Breast epithelium (tissue), 4 donors: ENCODE measurements at places on chromosomes 1 and 21. TPM values are rescaled to one million over a fixed set of nuclear protein-coding genes. Genes with fewer than 3 reads are reported as not detected.
A peak's percentile ranks its signal among the peaks of the same experiment; 100 is the strongest.

The PTGFRN gene
- total RNA-seq: 30.8 TPM

- DNase-seq: no peak
Observed at GRCh38 chr1:201482755-201483154, 13.8 kb upstream of the PHLDA3 start.

- DNase-seq: no peak
Observed at GRCh38 chr1:228175316-228176023, 9.9 kb downstream of the IBA57 start.

The VANGL2 gene
- total RNA-seq: 0.48 TPM

- no peak for DNase-seq
Observed at GRCh38 chr1:99252630-99253029, 11.7 kb upstream of the PLPPR4 start.

GRCh38 chr1:30822006-30822405 lies 64.4 kb upstream of the LAPTM5 start:
- DNase-seq: no peak

DNA sequence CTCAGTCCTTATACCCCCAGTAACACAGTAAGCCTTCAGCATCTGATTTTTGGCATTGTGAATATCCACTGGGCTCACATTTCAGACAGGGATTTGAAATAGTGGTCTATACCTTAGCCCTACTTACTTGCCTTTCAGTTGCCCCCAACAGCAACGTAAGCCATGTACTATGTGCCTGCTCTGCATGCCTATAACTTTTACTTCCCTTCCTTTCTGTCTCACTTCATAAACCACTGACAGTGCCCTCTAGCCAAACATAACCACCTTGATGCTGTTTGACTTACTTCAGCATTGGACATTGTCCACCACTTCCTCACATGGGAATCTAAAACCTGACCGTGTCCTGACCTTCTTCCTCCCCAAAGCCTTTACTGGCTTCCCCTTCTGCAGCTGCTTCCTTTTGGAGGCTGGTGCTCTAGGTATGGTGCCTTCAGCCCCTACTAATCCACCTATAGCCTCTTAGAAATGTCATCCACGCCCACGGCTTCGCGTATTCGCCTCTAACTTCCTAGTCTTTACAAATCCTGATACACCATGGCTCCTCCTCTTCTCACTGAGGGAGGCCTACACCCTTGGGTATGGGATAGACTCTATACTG lies 3.6 kb upstream of the ZNF672 start:
- DNase-seq: no peak

The ADPRS gene
- total RNA-seq: 48.7 TPM

The ELF3 gene
- 1,061 TPM for total RNA-seq

- DNase-seq: peak; percentile 12
Observed at GRCh38 chr1:47761974-47762373, 235.2 kb downstream of the TRABD2B start.

- DNase-seq: no peak
Observed at GRCh38 chr1:156191292-156191964, 2.5 kb upstream of the SLC25A44 start.

GRCh38 chr1:44723496-44724295 lies 7.3 kb downstream of the RNU5D-1 start:
- no peak for DNase-seq

DNA sequence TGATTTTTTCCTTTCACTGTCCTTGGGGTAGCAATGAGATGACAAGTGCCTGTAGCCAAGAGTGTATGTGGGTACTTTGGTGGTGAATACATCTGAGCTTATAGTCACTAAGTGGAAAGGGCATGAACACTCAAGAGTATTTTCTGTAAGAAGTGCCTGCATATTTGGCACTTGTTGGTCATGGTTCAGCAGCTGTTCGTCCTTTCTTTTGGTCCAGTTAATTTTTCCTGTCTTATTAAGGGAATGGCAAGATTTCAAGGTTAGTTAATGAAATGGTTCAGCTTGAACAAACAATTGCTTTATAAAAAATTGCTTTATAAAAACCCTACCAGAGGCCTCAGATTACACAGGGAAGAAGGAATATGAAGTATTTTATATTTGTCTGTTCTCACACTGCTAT lies 48.6 kb upstream of the GPR52 start:
- DNase-seq: no peak

The UTS2 gene
- not detected for total RNA-seq

DNA sequence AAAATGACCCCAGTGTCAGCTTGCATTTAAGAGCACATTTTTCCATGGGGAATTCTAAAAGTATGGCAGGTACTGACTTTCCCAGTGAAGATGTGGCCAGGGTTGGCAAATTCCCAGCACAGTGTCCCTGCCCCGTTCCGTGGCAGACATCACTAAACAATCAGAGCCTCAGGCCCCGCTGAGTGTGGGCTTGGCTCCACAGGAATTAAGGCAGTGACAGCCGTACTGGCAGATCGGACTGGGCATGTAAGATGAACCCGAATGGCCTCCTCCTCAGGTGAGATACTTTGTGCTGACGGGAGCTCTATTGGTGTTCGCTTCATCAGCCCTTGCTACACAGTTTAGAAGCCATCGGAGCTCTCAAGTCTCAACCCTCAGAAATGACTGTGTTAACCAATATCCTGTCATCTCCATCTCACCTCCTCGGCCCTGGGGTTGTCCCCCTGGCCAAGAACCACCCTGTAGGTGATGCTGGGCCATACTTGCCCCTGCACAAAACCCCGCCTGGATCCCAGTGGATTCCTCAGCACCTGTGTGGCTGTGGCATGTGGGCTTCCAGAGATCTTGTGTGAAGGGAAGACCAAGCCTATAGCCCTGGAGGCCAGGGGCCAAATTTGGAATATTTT lies 29.0 kb upstream of the ABCG1 start:
- DNase-seq: no peak

The CR1 gene
- 14.7 TPM for total RNA-seq

GRCh38 chr1:87204441-87204840 lies 124.2 kb upstream of the LMO4 start:
- no peak for DNase-seq

GRCh38 chr1:18874036-18874435 lies 14.6 kb upstream of the TAS1R2 start:
- no peak for DNase-seq

The S100A7A gene
- not detected for total RNA-seq

DNA sequence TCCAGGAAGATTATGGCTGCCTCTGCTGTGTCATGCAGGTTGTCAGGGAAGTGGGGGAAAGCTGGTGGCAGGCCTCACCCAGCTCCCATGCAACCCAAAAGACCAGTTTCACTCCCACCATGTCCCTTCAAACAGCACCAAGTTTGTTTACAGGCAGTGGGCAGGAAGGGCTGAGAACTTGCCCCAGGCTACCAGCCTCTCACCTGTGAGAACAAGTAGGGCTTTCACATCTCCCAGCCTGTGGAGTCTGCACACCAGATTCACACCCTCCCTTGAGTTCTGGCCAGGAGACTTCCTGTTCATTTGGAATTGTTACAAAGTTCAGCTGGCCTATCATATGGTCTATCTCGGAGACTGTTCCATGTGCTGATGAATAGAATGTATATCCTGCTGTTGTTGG lies 27.8 kb downstream of the RPAP2 start:
- DNase-seq: no peak

- no peak for DNase-seq
Observed at GRCh38 chr1:66916320-66916719, 8.3 kb downstream of the DNAI4 start.

The SPRR3 gene
- total RNA-seq: not detected
